Right forelimb (tissue), 1 donor: ENCODE measurements at places on chromosomes 7 and 10.

- DNase-seq, result no peak
These were observed 52.4 kb downstream of the CASD1 start for GRCh38 chr7:94561841-94562514.

- peak; percentile 30 for DNase-seq
These were observed 11.0 kb upstream of the GDF10 start for GRCh38 chr10:47288916-47289495.

GRCh38 chr10:119546009-119546408 lies 3.5 kb upstream of the RGS10 start:
- DNase-seq, result no peak

DNA sequence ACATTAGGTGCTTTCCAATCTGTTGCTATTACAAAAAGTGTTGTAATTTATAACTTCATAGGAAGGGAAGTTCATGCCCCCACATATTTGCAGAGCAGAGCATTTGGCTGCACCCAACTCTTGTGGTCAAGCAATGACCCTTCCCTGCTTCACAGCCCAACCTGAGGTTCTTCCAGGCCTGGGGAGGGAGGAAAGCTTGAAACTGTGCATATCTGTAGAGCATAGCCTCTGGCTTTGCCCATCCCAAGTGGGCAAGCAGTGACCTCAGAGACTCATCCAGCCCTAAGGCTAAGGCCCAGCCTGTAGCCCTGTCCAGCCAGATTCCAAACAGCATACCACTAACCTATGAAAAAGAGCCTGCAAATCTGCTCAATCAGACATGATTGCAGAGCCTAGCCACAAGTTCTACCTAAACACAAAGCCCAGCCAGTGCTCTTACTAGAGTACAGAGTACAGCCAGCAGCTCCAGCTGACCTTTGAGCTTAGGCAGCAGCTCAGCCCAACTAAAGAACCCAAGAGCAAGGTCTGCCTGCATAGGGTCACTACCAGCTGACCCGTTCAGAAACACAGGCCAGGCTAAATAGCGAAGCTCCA lies 14.4 kb upstream of the GSTK1 start:
- no peak for DNase-seq

DNA sequence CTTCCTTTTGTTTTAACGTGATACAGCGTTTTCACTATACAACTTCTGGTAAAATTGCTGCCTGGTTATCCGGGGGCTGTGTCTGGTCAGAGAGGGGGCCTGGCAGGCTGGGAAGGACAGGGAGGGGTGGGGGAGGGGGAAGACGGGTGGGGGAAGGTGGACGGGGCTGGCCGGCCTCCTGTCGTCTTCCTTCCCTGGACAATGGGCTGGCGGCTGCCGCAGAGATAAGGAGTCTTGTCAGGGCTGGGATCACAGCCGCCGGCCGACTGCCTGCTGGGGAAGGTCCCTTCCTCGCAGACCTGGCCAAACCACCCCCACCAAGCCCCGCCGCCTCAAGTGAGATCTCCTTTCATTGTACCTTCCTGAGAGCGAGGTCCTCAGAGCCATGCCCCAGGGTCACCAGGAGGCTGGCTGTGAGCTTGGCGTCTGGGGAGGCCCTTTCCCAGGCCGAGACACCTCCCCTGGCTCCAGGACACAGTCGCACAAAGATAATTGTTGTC lies 151.2 kb upstream of the TNRC18 start:
- DNase-seq, result no peak

DNA sequence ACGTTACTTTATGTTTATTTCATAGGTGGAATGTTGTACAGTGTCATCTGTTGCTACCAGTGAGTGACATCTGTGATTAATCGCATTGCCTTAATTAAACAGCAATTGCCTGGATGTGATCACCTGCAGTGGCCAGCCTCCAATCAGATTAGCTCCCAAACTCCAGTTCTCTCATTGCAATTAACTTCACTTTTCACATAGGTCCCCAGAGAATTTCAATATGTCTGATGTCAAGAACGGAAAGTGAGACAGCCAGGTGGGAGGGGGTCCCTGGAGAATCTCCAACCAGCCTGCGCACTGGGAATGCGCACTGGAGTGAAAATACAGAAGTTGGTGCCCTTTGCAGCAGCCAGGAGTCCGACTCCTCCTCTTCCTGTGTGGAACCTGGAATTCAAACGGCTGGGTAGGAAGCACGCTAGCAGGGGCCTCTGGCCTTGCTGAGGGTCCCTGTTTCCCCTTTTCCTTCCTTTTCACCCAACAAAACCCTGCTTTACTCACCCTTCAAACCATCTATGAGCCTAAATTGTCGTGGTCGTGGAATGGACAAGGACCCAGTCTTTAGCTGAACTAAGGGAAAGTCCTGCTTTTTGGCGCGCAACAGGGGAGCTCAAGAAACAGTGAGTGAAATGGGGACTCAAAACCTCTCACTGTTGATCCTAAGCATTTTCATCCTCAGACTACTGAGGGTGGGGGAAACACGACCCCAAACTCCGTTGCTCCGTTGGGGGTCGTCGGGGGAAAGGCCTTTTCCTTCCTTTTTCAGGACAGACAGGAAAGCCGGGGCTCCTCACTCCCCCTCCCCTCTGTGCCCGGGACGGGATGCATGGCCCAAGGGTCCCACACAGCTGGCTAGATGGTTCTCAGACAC lies 1355.5 kb upstream of the LRRTM3 start:
- DNase-seq, result peak; percentile 79

GRCh38 chr7:90886416-90886815 lies 290.3 kb downstream of the CDK14 start:
- no peak for DNase-seq

- no peak for DNase-seq
These were observed 15.9 kb upstream of the GPNMB start for GRCh38 chr7:23230641-23231101.

- DNase-seq, result no peak
These were observed 227.3 kb upstream of the TCF7L2 start for GRCh38 chr10:112722758-112723157.

GRCh38 chr10:43093423-43094076 lies 16.7 kb downstream of the RET start:
- DNase-seq, result no peak

GRCh38 chr10:102832987-102833386 lies 4.2 kb downstream of the CYP17A1 start:
- no peak for DNase-seq

DNA sequence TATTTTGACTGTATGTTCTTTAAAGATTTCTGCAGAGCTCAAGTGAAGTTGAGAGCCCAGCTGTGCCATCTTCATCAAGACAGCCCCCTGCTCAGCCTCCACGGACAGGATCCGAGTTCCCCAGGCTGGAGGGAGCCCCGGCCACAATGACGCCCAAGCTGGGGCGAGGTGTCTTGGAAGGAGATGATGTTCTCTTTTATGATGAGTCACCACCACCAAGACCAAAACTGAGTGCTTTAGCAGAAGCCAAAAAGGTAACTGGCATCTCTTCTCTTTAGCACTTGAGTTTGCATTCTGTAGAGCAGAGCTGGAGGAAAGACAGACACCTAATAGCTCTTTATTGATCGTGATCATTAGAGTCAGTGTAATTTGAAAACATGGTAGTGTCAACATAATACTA lies 33.7 kb downstream of the MCM10 start:
- no peak for DNase-seq

- no peak for DNase-seq
These were observed 105.2 kb downstream of the FAS start for GRCh38 chr10:89095701-89096391.

- DNase-seq, result no peak
These were observed 649.2 kb upstream of the C7orf33 start for GRCh38 chr7:147941381-147941780.

- DNase-seq, result no peak
These were observed 96.6 kb downstream of the MKLN1 start for GRCh38 chr7:131424219-131424822.

DNA sequence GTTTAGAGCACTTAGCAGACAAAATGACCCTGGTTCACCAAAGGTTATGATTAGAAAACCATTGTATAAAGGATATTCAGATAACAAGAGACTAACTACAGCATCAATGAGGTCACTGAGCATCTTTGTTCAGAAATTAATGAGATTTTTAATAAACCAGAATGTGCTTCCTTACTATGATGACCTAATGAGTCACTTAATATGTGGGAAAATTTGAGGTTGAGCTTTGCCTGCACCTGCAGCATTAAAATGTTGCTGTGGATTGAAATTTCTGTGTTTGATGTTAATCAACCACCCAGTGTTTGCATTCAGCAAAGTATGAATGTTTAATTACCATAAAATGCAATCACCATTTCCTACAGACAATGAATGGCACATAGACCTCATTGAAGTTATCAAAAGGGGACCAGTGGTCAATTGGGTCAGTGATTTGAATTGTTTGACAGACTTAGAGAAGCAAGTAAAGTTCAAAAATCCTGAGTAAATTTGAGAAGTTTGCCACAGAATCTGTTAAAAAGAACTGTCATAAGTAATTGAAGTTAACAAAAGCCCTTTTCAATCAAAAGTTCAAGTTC lies 45.8 kb downstream of the EXOC6 start:
- no peak for DNase-seq

GRCh38 chr7:45681596-45682357 lies 107.6 kb downstream of the ADCY1 start:
- no peak for DNase-seq

DNA sequence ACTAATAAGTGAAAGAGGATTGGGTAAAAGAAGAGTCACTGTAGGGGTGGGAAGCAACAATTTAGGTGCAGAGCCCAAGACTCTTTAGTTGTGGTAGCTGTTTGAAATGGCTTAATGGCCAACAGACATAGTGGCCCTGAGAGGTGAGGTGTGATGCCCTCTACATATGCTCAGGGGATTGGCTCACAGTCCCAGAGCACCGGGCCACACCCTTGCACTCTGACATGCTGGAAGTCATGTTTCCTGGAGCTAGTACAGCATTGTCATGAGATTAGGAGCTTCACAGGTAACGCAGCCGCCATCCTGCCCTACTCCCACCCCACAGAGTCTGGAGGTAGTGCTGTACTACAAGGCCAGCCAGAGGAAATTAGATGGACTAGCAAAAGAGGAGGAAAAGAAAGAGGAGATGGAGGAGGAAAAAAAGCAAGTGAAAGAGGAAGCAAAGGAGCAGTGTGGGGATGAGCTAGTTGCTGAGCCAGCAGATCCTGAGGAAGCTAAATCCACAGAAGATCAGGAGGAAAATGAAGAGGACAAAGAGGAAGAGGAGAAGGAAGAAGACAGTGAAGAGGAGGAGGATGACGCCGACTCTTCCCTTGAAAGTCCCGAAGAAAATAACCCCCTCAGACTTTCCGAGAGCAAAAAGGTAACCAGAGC lies 14.8 kb upstream of the FLNC start:
- no peak for DNase-seq

- DNase-seq, result no peak
These were observed 31.7 kb downstream of the ECHDC3 start for GRCh38 chr10:11773761-11774441.

DNA sequence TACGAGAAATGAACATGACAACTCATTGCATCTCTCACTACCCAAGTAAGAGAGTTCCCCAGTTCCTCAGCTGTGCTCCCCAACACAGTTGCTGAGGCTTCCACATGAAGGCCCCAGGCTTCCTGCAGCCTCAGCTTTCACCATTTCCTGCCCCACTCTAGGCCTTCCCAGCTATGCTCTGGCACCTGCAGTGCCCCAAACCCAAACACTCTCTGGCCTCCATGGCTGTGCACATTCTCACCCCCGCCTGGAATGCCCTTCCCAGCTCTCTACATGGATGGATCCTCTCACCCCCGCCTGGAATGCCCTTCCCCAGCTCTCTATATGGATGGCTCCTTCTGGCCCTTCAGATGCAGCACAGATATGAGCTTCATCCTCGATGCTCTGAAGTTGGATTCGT lies 61.3 kb downstream of the KIAA1549 start:
- DNase-seq, result no peak

GRCh38 chr10:31121757-31122577 lies 90.3 kb upstream of the ZNF438 start:
- no peak for DNase-seq

DNA sequence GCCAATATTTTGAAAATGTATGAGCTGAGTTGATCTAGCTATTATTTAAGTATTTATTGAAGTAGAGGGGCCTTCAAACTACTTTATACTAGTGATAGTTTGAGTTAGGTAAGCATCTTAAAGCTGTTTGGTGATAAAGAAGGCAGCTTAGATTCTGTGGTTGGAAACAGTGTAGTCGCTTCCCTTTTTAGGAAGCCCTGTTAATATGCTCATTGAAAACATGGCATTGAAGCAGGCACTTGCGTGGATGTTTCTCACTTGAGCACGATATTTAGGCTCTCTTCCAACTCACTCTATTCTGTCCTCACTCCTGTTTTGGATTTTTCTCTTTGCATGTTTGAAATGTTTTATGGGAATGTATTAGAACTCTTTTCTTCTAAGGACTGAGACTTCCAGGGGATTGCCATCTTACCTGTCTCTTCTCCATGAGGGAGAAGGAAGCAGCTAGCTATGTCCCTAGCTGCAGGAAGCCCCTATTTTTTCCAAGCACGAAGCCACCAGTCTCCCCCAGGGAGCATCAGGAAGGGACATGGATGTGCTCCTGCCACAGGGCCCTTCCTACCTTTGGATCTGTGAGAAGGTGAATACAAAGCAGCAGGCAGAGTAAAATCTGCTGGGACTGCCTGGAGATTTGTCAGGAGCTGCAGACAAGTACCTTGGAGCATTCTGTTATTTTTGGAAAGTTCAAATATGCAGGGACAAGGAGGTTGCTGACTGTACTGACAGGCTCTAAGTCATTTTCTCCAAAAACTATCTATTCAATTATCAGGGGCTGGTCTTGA lies 22.0 kb upstream of the BMPR1A start:
- no peak for DNase-seq

- no peak for DNase-seq
These were observed 162.8 kb downstream of the NRF1 start for GRCh38 chr7:129774359-129774758.

DNA sequence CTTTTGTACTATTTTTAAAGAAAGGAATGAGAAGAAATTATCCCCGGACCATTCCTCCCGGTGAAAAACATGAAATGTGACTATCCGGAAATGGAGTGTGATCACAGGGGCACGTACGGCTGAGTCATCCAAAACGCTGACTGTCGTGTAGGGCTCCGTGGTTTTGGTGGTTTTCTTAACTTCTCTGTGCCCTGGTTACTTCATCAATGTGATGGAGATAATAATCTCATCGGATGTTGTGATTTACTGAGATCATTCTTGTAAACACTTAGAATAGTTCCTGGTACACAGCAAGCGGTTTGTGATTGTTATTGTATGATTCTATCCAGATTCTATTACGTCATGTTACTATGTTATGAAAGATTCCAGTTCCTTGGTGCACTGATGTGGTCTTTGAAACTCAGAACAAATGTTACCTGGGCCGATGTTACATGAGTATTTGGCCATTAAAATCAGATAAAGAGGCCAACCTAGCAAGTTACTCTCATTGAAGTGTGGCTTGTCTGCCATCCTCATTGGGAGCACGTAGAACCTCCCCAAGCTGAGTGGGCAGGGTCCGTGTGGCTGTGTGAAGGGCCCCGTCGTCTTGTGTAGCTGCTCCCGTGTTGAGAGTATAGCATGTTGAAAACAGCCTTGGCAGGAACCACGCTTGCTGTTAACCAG lies 99.5 kb downstream of the CAMK1D start:
- DNase-seq, result no peak

- no peak for DNase-seq
These were observed 92.7 kb downstream of the NRG3 start for GRCh38 chr10:81967716-81968115.
